ENCODE measurements at places on chromosomes 6 and 20. TPM values are rescaled to one million over a fixed set of nuclear protein-coding genes. Genes with fewer than 3 reads are reported as not detected.

Gene CST7
- 3.7 TPM for total RNA-seq

- DNase-seq: no peak
Observed at GRCh38 chr20:41408156-41408794, 41.7 kb upstream of the EMILIN3 start.

DNA sequence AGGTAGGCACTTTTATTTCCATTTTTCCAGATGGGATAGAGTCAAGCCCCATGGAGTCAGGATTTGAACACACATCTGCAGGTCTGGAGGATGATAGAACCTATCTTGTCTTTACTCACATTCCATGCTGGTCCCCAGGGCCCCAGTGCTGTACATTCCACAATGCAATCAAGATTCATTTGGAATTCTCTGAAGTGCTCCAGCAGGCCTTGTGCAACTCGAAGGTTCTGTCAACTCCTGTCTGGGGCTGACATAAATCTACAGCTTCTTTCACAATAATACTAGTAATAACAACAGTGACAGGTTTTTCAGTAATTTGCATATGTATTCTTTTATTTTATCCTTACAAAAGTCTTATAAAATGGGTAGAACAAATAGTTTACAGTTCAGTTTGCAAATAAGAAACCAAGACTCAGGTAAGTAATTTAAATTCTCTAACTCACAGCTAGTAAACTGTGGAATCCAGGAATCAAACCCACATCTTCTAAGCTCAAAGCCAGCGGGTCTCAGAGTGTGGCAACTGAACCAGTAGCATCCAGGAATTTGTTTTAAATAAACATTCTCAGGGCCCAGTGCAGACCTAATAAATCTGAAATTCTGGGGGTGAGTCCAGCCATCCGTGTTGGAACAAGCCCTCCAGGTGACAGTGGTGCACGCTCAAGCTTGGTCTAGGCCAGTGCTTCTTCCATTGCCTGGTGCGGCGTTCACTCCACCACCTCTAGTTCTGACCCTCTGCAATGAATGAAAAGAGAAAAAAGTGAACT, 137.0 kb upstream of the TNFAIP3 start:
- DNase-seq: no peak

DNA sequence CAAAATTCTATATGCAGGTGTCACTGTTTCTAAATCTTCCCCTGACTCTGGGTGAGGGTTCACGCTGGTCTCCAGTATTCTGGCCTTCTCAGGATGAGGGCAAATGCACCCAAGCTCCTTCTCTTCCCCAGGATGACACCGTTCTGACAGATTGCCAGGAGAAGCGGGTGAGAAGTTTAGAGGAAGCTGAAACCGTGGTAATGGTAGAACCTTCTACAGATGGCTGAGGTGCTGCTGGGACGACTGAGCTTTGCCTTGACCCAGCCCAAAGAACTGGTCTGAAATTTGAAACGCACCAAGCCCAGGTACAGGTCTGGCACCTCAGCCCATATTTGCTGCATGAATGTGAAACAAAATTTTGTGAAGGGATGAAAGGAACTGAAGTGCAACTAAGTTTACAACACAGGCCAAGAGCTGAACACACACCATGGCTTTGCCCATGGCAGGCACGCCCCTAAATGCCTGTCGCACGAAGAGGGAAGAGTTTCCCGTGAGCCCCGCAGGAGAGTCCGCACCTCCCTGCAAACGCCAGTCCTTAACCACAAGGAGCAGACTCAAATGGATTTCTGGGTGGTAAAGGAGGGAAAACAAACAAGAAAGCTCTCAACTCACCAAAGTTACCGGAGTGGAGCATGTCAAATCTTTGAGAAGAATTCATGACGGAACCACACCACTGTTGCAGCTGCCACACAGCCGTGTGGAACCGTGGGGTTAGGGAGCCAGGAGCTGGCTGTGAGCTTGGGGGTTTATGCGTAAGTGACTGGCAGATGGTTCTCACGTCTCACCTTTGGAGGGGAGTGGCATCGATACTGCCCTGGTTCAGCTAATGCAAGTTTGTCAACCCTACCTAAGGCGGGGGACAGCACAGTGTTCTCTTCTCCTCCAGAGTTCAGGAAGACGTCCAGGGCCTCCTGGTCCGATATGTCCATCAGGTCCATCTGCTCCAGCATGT, 138.9 kb downstream of the DTNBP1 start:
- DNase-seq: no peak

GRCh38 chr6:147586044-147586443, 77.6 kb downstream of the SAMD5 start:
- DNase-seq: no peak

GRCh38 chr6:48078120-48078519, 32.9 kb downstream of the PTCHD4 start:
- DNase-seq: no peak

GRCh38 chr6:90485635-90486277, 101.1 kb downstream of the MAP3K7 start:
- DNase-seq: no peak

Measured in kidney (tissue), 22 donors.